ENCODE measurements at places on chromosomes 13 and 19. TPM values are rescaled to one million over a fixed set of nuclear protein-coding genes. Genes with fewer than 3 reads are reported as not detected.
A peak's percentile ranks its signal among the peaks of the same experiment; 100 is the strongest.

PRODH2 gene
- total RNA-seq, result not detected

KL gene
- not detected for total RNA-seq

GRCh38 chr13:27147530-27148170 is 24.0 kb downstream of the USP12 start:
- peak; percentile 44 for DNase-seq

GRCh38 chr13:98721825-98722510 is 30.5 kb downstream of the SLC15A1 start:
- DNase-seq, result no peak

DNA sequence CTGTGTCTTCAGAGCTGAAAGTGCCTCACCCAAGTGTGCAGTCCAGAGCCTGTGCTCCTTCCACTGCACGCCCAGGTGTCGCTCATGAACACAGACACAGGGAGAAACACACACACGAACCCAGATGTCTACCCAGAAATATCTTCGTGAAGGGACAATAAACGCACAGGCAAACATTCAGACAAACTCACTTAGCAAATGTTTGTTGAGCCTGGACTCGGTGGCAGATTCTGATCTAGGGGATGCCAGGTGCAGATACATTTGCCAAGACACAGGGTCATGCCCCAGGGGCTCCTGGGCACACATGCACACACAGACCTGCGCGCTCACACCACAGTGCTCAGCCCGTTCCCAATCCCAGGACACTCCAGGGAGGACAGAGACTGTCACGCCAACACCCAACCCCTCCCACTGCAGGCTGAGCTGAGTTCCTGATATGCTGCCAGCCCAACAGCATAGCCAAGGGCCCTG is 31.9 kb downstream of the SCGB2B2 start:
- DNase-seq, result no peak
